Stimulated activated CD4-positive, alpha-beta T cell treated with anti-CD3 and anti-CD28 coated beads, Interleukin-2, amount 100 ng/mL, for 4 hours (primary cell): ENCODE measurements at places on chromosomes 16 and 17.

- no peak for DNase-seq
Measured at GRCh38 chr16:68898026-68898425, 54.7 kb downstream of the TANGO6 start.

- no peak for DNase-seq
Measured at GRCh38 chr16:56591377-56592060, 2.2 kb downstream of the MT3 start.

DNA sequence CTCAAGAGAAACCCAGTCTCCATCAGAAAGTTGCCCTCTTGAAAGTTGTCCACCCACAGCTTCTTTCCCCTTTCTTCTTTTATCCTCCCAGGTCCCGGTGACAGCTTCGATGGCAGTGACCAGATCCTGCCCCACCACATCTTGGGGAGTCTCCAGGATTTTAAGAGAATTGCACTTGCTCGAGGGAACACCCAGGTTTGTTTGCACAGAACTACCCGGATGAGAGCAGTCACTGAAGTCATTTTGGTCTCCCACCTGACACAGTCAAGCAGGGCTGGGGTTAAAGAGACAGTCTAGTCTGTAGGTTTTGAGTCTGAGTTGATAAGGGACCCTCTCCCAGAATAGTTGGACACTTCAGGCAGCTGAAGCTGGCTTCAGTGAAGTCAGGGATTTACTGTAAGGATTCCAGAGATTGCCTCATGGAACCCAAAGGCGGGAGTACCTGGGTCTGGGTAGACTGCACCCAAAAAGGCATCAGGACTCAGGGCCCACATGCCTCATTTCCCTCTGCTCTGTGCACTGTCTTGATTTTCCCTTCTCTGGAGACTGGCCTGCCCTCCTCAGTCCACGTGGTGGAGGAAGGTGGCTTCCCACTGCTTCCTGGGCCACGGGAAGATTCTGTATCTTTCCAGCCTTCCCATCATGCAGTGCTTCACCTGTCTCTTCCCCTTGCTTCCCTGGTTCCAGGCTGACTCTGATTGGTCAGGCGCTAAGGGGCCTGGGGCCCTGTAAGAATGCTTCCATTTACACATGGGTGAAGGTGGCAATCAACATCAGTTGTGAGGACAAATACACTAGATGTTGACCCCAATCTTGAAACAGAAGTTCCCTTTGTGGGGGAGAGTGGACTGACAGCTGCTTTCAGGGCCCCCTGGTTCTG is 9.5 kb downstream of the MYCBPAP start:
- no peak for DNase-seq

DNA sequence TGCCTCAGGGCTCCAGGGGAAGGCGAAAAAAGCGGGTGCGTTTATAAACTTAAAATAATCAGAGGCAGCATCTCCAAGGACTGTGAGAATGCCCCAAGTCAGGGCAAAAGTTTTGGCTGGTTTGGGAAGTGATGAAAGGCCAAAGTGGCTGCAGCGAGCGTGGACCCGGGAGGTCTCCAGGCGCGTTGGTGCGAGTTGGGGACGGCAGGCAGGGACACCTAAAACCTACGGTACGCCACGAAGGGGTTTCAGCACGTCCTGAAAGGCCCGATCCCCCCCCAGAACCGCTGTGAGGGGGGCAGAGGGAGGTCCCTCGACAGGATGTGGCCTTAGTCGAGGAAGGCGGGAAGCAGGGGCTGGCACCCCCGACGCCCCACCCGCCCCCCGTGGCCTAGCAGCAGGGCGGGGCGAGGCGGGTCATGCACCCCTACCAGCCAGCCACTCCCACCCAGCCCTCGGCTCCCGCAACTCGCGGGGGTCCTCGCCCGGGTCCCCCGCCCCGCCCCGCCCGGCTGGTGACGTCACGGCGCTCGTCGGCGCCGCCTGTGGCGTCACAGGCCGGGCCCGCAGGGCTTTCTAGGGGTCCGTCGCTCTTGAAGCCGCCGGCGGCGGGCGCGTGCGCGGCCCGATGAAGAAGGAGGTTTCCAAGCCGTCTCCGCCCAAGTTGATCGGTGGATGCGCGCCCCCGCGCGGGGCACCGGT is at the start of gene MYCBPAP:
Gene MYCBPAP (plus strand): TSS at position 569 of the 702 bp plus-strand sequence. CDS start 236 bp downstream, outside the sequence.
- peak; percentile 60 for DNase-seq

- no peak for DNase-seq
Measured at GRCh38 chr16:12211870-12212690, 235.5 kb downstream of the SNX29 start.

- peak; percentile 28 for DNase-seq
Measured at GRCh38 chr16:80824623-80825364, 20.4 kb upstream of the CDYL2 start.

DNA sequence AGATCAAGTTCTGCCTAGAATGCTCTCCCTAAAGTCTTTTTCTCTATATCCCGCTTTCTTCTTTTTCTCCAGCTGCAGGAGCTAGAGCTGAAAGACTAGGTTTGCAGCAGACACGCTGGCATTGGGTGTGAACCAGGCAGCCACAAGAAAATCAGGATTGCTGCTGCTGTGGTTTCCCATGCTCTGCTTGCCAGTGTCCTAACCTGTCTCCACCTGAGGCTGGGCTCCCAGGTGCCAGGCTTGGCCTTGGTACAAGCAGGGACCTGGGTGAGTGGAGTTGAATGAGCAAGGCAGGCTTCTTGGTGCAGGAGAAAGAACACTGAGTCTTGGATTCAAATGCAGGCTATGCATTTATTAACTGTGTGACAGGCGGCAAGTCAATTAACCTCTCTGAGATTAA is 440.3 kb upstream of the MAF start:
- no peak for DNase-seq

- no peak for DNase-seq
Measured at GRCh38 chr17:78651554-78651953, 74.4 kb upstream of the DNAH17 start.

DNA sequence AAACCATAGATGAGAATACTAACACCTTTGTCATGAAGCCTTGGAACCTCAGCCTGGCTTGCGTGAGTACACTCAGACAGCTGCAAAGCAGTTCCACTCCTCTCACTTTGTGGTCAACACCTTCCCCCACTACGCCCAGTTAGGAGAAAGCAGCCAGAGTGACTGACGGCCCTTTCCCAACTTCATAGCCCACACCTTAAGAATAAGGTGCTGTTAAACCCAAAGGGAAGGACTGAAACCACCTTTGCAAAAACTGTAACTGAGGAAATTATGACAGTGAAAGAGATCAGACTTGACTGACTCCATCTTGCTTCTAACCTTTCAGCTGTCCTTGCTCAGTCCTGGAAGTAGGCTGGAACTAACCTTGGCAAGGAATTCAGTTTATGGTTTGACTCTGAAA is 13.7 kb downstream of the N4BP1 start:
- no peak for DNase-seq

DNA sequence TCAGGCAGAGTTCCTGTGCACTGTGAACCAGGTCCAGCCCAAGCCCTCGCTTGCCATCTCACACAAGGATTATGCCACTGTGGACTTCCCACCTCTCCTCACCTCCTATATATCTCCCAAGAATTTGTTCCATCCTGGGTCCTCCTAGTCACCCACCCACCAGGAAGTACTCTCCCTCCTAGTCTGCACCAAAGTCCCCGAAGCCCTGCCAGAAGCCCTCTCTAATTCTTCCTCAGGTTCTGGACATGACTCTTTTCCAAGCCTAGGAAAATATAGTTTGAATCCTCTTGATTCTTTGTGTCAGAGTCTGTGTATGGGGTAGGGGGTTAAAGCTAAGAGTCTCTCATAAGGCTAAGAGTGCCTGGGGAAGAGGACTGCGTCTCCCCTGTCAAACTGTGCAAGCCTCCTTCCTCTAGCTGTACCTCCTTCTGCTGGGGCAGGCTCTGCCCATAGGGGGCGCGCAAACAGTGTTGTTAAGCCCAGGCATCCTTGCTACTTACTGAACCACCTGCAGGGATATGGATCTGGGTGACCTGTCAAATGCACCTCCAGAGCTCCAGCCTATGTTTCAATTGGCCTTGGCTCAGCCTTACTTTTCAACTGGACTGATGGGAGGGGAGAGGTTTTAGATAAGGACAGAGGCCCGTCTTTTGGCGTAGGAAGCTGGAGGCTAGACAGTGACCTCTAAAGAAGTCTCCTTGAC is 16.6 kb upstream of the DLX4 start:
- DNase-seq = peak; percentile 69

DNA sequence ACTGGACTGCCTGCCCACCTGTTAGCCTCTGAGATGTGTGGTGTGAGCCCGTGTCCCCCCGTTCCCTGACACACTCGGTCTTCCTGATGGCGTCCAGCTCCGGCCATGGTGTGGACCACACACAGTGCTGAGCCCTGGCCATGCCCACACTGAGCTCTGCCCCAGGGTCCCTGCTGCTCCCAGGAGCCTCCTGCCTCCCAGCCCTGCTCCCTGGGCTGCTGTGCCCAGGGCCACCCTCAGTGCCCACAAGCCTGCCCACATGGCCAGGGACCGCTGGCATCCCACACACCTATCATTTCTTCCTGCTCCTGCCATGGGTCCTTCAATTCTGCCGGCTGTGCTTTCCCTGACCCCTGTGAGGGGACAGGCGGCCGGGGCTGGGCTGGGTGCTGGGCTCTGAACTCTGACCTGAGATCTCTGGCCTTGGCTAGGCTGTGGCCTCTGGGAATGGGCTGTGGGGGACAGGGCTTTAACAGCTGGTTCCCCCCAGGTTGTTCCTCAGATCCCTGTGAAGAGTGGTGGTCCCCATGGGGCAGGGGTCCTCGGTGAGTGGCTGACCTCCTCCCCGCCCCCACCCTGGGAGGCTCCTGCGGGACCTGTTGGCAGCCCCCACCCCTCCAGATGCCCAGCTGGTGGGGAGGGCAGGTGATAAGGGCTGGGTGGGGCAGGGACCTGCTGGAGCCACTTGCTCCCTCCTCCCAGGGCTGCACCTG is 4.0 kb downstream of the CEMP1 start:
- DNase-seq = no peak

- no peak for DNase-seq
Measured at GRCh38 chr17:54194268-54194667, 371.5 kb downstream of the KIF2B start.

- DNase-seq = no peak
Measured at GRCh38 chr17:36578671-36579070, 13.0 kb upstream of the DHRS11 start.

- DNase-seq = no peak
Measured at GRCh38 chr16:5885521-5885920, 787.9 kb upstream of the EEF2KMT start.

DNA sequence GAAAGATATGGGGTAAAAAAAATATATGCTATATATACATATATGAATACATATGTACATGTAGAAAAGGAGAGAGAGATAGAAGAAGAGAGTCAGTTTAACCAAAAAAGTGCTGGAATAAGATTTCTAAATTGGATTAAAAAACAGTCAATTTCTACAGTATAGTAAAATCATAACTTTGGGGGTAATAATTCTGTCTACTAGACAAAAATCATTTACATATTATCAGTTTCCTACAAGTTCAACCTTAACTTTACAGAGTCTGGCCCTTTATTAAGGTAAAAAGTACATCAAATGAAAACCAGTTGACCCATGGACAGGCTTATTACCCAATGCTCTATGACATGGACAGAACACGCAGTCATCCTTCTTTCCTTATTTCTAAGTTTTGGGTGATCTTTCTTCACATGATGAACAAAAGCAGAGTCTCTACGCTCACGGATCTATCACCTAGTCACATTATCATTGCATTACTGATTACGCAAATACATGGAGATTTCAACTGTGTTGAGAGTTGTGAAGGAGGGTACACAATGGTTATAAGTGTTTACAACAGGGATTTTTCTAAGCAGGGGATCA is 63.9 kb upstream of the SMIM36 start:
- DNase-seq = no peak

GRCh38 chr16:82137822-82138167 is 32.2 kb downstream of the MPHOSPH6 start:
- DNase-seq = no peak

GRCh38 chr16:87123356-87124001 is 193.7 kb downstream of the C16orf95 start:
- no peak for DNase-seq

GRCh38 chr16:2835638-2836493 is 5.8 kb downstream of the ZG16B start:
- no peak for DNase-seq

DNA sequence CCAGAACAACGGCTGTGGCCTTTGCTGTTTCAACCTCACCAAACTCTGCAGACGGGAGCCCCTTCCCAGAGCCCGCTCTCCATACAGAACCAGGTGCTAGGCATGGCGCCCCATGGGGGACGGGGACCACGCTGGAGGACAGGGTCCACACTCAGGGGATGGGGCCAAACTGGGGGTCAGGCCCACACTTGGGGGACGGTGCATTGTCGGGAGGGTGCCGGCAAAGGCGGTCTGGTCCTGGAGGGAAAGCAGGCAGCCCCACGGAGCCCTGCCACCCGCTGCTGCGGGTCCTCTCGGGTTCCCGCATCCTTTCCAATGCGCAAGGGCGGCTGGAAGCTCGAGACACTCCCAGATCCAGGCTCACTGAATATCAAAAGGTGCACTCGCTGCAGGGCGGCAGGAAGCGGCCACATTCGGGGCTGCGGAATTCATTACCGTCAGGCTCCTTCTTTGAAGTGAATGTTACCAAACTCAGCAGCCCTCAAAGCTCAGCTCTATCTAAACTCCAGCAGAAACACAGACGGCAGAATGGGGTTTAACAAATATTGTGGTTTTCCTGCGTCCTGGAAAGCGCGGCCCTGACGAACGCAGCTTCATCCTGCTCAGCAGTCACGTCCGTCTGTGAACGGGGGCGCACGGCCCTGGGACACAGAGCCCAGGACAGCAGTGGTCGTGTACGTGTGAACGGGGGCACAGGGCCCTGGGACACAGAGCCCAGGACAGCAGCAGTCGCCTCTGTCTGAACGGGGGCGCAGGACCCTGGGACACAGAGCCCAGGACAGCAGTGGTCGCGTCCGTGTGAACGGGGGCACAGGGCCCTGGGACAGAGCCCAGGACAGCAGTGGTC is 41.3 kb downstream of the LMF1 start:
- DNase-seq = no peak

GRCh38 chr16:67699265-67699664 is 19.9 kb downstream of the GFOD2 start:
- no peak for DNase-seq

DNA sequence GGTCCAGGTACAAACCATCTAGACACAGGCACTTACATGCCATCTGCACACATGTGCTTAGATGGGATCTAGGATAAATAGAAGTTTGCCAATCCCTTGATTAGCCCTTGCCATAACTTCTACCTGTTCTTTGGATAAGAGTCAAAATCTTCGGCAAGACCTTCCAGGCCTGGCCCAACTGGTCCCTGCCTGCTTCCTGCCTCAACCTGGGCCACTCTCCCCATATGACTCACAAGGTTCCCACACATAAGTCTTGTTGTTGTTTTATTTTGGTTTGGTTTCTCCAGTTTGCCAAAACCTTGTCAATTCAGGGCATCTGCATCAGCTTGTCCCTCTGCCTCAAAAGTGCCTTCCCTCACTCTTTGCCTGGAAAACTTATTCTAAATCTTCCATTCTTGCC is 95.3 kb upstream of the XYLT1 start:
- DNase-seq = no peak
